ENCODE measurements at places on chromosomes 6 and 20.

DNA sequence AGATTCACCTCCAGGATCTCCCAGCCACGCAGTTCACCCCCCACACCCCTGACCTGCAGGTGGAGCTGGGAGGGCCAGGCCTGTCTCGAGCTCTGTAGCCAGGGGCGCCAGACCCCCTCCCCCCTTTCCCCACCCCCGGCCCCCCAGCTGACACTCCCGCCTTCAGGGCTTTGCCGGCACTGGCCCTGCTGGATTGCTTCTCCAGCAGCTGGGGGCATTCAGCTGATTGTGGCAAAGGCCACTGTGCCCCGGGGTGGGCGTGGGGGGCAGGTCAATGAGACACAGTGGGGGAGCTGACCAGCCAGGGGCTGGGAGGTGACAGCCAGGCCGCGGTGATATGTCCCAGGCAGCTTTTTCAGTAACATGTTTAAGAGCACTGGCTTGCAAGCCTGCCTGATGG, 22.2 kb downstream of the ZBP1 start:
- no peaks in the 10 kb centered on the region for H3K36me3 ChIP-seq
- no peak for DNase-seq

DNA sequence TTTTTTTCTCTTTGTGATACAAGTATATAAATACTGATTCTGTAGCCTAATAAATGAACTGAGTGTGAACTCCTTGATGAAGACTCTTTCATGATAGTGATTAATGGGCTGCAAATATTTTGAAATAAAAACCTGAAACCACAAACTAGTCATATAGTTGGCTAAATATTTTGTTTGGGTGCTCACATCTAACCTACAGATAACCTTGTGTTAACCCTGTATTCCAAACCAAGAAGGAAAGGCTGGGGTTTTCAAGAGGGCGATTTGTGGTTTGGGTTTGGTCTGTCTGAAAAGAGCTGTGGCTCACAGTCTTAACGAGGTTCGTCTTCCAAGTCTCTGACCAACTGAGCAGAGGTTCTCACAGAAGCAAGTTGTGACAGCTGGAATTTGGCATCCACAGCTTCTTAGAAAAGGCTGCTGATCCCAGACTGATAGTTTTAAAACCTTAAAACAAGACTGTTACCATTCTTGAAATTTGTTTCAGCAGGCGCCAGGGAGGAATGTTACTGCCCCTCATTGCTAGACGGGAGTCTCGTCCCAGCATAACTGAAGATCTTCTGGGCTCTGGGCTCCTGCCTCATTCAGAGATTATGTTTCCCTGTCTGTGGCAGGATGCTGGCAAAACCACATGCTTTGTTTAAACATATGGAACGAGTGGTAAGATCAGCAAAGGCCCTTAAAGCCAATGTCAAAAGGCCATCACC, 736.4 kb upstream of the MARCKS start:
- H3K27me3 ChIP-seq: no peaks in the 10 kb centered on the region
- no peak overlapping the region for H3K27ac ChIP-seq
- no peaks in the 10 kb centered on the region for H3K4me1 ChIP-seq
- no peaks in the 10 kb centered on the region for H3K36me3 ChIP-seq
- no peak overlapping the region for H3K4me3 ChIP-seq

DNA sequence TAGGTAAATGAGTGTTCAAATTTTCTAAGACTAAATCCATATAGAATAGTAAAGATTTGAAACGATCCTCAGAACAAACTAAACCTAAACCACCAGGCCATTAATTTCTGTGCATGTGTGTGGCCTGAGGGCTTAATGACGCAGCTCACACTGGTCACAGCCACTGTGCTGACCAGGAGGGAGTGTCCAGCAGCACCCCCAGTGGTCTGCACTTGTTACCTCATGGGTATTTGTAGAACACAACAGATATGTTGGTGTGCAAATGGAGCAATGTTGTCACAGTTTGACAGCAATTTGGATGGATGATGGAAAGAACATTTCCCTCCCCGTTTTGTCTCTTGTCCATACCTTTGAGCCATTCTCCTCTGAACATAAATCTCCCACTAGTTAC, 122.4 kb upstream of the EXOC2 start:
- DNase-seq: no peak
- no peaks in the 10 kb centered on the region for H3K27me3 ChIP-seq
- H3K36me3 ChIP-seq: no peaks in the 10 kb centered on the region

GRCh38 chr6:130466052-130466747, 100.4 kb downstream of the TMEM200A start:
- DNase-seq: no peak
- no peaks in the 10 kb centered on the region for H3K27me3 ChIP-seq
- H3K36me3 ChIP-seq: no peaks in the 10 kb centered on the region
- H3K27ac ChIP-seq: no peak overlapping the region

- no peak overlapping the region for H3K27ac ChIP-seq
- no peak overlapping the region for H3K4me3 ChIP-seq
- H3K27me3 ChIP-seq: no peaks in the 10 kb centered on the region
- DNase-seq: no peak
- no peaks in the 10 kb centered on the region for H3K4me1 ChIP-seq
- no peaks in the 10 kb centered on the region for H3K36me3 ChIP-seq
These were observed 369.1 kb downstream of the CDH4 start for GRCh38 chr20:61621035-61621730.

- H3K27ac ChIP-seq: peak overlapping the region; percentile 60
- peaks cover 8% of the 10 kb centered on the region for H3K36me3 ChIP-seq
- peaks cover 28% of the 10 kb centered on the region for H3K4me1 ChIP-seq
- H3K27me3 ChIP-seq: no peaks in the 10 kb centered on the region
These were observed 1.2 kb downstream of the EZR start for GRCh38 chr6:158817728-158818580.

DNA sequence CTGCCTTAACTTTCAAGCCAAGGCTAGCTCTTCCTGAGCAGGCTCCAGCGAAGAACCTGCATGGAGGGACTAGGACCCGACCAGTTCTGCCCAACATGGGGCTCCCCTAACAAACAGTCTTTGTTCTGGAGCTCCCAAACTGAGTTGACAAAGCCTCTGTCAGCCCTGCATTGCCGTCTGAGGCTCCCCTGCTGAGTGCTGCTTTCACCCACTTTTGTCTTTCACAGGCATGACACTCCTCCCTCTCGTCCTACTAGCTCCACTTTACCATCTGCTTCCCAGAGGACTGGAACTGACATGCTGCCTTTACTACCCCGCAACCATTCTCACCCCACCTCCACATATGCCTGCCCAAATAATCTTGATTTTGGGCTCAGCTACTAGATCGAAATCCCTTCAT, 45.1 kb upstream of the B4GALT5 start:
- H3K4me1 ChIP-seq: no peaks in the 10 kb centered on the region
- H3K4me3 ChIP-seq: no peak overlapping the region
- H3K27ac ChIP-seq: no peak overlapping the region
- DNase-seq: no peak
- no peaks in the 10 kb centered on the region for H3K27me3 ChIP-seq

GRCh38 chr6:152648105-152648504, 10.9 kb upstream of the SYNE1 start:
- H3K36me3 ChIP-seq: no peaks in the 10 kb centered on the region
- no peak for DNase-seq
- H3K27ac ChIP-seq: no peak overlapping the region
- no peaks in the 10 kb centered on the region for H3K27me3 ChIP-seq
- no peaks in the 10 kb centered on the region for H3K4me1 ChIP-seq
- H3K4me3 ChIP-seq: no peak overlapping the region

GRCh38 chr6:126701676-126702560, 362.0 kb downstream of the CENPW start:
- no peaks in the 10 kb centered on the region for H3K4me1 ChIP-seq
- no peaks in the 10 kb centered on the region for H3K36me3 ChIP-seq
- no peaks in the 10 kb centered on the region for H3K27me3 ChIP-seq
- no peak overlapping the region for H3K4me3 ChIP-seq

DNA sequence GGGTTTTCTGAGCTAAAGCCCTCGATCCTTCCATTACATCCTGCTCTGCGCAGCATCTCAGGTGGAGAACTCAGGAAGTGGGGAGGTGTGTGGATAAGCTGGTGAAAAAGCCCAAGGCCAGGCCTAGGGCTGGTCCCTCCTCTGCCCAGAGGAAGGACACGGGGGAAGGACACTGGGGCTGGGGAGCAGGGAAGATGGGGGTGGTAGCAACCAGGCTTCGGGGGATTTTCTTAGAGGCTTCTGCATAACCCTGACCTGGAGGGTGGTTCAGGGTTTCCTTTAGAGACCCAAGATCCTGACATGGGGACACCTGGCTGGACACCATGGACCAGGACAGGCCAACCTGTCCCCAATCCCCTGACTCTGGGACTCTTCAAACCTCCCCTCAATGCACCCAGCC, 37.9 kb downstream of the SUN5 start:
- H3K27ac ChIP-seq: no peak overlapping the region
- peaks cover 22% of the 10 kb centered on the region for H3K4me1 ChIP-seq
- H3K27me3 ChIP-seq: no peaks in the 10 kb centered on the region
- H3K36me3 ChIP-seq: no peaks in the 10 kb centered on the region
- no peak overlapping the region for H3K4me3 ChIP-seq

DNA sequence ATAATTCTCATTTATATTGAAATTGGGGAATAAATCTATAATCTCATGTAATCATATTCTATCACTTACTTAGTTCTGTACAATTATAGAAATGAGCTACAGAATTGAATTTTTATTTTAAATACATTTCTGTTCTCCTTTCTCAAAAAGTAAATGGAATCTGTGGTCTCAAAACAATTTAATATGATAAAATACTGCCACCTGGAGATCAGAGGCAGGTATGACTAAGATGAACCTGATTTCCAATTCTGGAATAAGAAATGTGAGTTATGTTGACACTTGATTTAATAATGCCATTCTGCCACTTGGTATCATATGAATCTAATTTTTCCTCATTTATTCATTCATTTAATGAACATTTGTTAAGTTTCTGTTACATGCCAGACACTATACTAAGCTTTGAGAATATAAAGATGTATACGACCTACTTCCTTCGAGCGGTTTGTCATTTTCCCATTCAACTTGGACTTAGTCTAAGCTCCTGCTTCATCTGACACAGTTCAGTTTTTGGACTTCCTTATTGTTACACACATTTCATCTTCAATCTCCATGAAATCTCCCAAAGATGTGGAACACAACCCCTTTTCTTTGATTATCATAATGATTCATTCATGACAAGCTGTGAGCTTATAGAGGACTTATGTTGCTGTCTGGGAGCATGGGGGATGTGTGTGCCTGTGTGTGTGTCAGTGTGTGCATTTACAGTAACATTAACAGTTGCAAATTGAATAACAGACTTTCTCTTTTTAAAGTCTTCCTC, 7.5 kb upstream of the CCDC28A start:
- H3K4me1 ChIP-seq: peaks cover 12% of the 10 kb centered on the region
- no peaks in the 10 kb centered on the region for H3K27me3 ChIP-seq
- H3K36me3 ChIP-seq: no peaks in the 10 kb centered on the region
- no peak overlapping the region for H3K27ac ChIP-seq

GRCh38 chr20:18488301-18488700, 8.7 kb downstream of the RBBP9 start:
- no peak overlapping the region for H3K4me3 ChIP-seq
- H3K27ac ChIP-seq: no peak overlapping the region
- peaks cover 5% of the 10 kb centered on the region for H3K36me3 ChIP-seq
- H3K4me1 ChIP-seq: no peaks in the 10 kb centered on the region
- no peak for DNase-seq

DNA sequence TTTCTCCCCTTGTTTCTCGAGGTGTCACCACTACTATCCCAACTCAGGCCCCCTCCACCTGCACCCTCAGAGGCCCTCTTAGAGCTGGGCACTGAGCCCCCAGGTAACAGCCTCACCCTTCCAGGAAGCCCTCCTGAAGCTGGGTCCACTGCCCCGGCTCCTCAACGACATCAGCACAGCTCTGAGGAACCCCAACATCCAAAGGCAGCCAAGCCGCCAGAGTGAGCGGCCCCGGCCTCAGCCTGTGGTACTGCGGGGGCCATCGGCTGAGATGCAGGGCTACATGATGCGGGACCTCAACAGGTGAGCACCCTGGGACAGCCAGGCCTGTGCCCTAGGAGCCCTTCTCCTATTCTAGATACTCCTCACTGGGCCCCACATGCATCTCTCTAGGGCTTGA, 12.9 kb upstream of the ZBTB9 start:
- no peak overlapping the region for H3K27ac ChIP-seq
- H3K4me1 ChIP-seq: no peaks in the 10 kb centered on the region
- H3K4me3 ChIP-seq: no peak overlapping the region
- H3K36me3 ChIP-seq: peaks cover 5% of the 10 kb centered on the region
- no peak for DNase-seq
- H3K27me3 ChIP-seq: no peaks in the 10 kb centered on the region

- no peaks in the 10 kb centered on the region for H3K36me3 ChIP-seq
- no peaks in the 10 kb centered on the region for H3K27me3 ChIP-seq
These were observed 34.1 kb downstream of the POFUT1 start for GRCh38 chr20:32241807-32242206.

DNA sequence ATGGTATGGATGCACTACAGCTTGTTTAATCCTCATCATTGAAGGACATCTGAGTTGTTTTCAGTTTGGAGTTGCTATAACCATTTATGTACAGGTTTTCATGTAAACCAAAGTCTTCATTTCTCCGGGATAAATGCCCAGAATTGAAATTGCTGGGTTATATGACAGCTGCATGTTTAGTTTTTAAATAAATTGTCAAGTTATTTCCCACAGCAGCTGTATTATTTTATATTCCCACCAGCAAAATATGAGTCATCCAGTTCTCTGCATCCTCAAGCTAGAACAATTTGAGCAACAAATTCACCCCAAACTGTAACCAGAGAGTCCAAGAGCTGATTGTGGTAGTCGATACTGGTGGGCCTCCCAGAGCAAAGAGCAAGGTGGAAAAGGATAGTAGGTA, 161.0 kb upstream of the PRND start:
- no peak overlapping the region for H3K27ac ChIP-seq
- no peak for DNase-seq
- H3K36me3 ChIP-seq: no peaks in the 10 kb centered on the region
- H3K4me3 ChIP-seq: no peak overlapping the region

- H3K27ac ChIP-seq: no peak overlapping the region
- no peaks in the 10 kb centered on the region for H3K4me1 ChIP-seq
- H3K4me3 ChIP-seq: no peak overlapping the region
- H3K27me3 ChIP-seq: no peaks in the 10 kb centered on the region
- no peak for DNase-seq
- no peaks in the 10 kb centered on the region for H3K36me3 ChIP-seq
These were observed 52.0 kb downstream of the ME1 start for GRCh38 chr6:83378621-83379388.

GRCh38 chr6:39610221-39610620, 115.0 kb downstream of the KIF6 start:
- H3K4me3 ChIP-seq: no peak overlapping the region
- no peak overlapping the region for H3K27ac ChIP-seq
- no peaks in the 10 kb centered on the region for H3K4me1 ChIP-seq
- no peak for DNase-seq

- DNase-seq: no peak
- H3K4me3 ChIP-seq: no peak overlapping the region
- H3K4me1 ChIP-seq: no peaks in the 10 kb centered on the region
- H3K27ac ChIP-seq: no peak overlapping the region
These were observed 65.5 kb upstream of the BHLHE23 start for GRCh38 chr20:63072231-63072791.

GRCh38 chr6:127288705-127289104, 22.0 kb downstream of the RNF146 start:
- H3K4me3 ChIP-seq: no peak overlapping the region
- H3K36me3 ChIP-seq: peaks cover 6% of the 10 kb centered on the region
- H3K4me1 ChIP-seq: peaks cover 13% of the 10 kb centered on the region
- H3K27ac ChIP-seq: peak overlapping the region; percentile 28

GRCh38 chr20:25539742-25540672, 45.3 kb downstream of the NINL start:
- H3K36me3 ChIP-seq: no peaks in the 10 kb centered on the region
- no peak overlapping the region for H3K27ac ChIP-seq
- no peaks in the 10 kb centered on the region for H3K4me1 ChIP-seq
- H3K4me3 ChIP-seq: no peak overlapping the region
- H3K27me3 ChIP-seq: 0 out of 2 replicates have a peak, but pooled peaks cover 1% of the 10 kb centered on the region
- no peak for DNase-seq

- H3K36me3 ChIP-seq: no peaks in the 10 kb centered on the region
- H3K4me1 ChIP-seq: no peaks in the 10 kb centered on the region
- H3K27ac ChIP-seq: no peak overlapping the region
- no peak overlapping the region for H3K4me3 ChIP-seq
- peaks cover 5% of the 10 kb centered on the region for H3K27me3 ChIP-seq
These were observed 144.1 kb upstream of the BACH2 start for GRCh38 chr6:90440586-90441283.
